ENCODE measurements at places on chromosomes 3 and 15. TPM values are rescaled to one million over a fixed set of nuclear protein-coding genes. Genes with fewer than 3 reads are reported as not detected.
A peak's percentile ranks its signal among the peaks of the same experiment; 100 is the strongest.

DLG1 gene
- total RNA-seq = 97.2 TPM

GRCh38 chr15:41503669-41504010, 10.0 kb downstream of the ITPKA start:
- DNase-seq = no peak

GRCh38 chr3:20218215-20218614, 32.2 kb upstream of the SGO1 start:
- DNase-seq = no peak

GP9 gene
- total RNA-seq = not detected

GRCh38 chr3:142337994-142338393, 109.8 kb downstream of the XRN1 start:
- DNase-seq = no peak

DNA sequence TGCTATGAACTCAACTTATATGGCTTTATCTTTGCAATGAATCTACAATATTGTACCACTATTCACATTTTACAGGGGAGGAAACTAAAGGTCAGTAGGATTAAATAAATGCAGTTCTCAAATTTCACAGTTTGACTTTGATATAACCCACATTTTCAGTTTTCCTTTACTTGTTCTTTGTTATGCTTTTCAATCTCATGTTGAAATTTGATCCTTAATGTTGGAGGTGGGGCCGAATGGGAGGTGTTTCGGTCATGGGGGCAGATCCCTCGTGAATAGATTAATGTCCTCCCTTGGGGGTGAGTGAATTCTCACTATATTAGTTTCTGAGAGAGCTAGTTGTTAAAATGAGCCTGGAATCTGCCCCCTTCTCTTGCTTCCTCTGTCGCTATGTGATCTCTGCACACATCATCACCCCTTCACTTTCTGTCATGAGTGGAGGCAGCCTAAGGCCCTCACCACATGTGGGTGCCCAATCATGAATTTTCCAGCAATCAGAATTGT, 44.7 kb downstream of the CD200 start:
- peak; percentile 49 for DNase-seq

NOX5 gene
- total RNA-seq = 2.9 TPM

DNA sequence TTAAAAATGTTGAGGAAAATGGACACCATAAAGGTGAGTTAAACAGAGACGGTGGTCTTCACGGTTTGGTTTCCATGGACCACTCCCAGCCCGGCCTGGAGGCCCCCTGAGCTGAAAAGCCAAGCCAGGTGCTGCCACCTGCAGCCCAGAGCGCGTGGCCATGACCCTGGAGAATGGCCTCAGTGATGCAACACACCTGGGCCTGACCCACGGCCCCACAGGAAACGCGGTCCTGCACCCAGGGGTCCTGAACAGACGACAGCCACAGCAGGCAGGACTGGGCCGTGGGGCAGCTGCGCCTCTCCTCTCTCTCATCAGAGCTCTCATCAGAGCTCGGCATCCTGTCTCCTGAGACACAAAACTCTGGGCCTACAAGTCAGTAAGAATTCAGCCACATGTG, 64.1 kb downstream of the NIPA2 start:
- DNase-seq = no peak

PRSS50 gene
- not detected for total RNA-seq

- DNase-seq = peak; percentile 1
Observed at GRCh38 chr3:104349836-104350235, 1016.9 kb upstream of the ALCAM start.

DNA sequence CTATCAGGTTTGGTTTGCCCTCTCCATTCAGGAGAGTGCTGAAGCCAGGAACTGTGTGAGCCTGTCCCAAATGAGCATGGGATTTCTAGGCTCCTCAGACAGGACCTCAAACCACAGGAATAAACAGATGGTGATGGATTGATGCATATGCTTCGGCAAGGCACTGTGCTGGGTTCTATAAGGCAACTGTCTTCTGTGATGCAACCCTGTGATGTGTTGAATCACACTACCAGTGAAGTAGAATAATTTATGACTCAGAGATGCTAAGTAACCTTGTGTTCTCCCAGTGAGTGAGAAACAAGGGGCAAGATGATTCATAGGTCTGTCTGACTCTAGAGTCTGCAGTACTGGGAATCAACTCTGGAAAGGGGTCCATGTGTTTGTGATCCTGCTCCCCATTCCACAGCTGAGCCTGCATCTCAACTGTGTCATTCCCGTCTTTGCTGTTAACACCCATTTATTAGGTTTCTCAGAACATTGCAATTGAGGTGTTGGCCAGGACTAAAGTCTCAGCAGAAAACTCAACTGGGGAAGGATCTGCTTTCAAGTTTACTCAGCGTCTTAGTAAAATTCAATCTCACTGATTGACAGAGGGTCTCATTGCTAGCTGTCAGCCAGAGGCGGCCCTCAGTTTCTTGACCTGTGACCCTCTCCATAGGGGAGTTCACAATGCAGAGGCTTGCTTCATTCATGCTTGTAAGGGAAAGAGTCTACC, 510.1 kb upstream of the CFAP20DC start:
- DNase-seq = peak; percentile 99

GRCh38 chr3:178350763-178351162, 185.5 kb upstream of the KCNMB2 start:
- DNase-seq = no peak

GRCh38 chr3:155426524-155427230, 133.2 kb upstream of the STRIT1 start:
- peak; percentile 60 for DNase-seq

GRCh38 chr3:140834266-140835037, 107.2 kb upstream of the SLC25A36 start:
- peak; percentile 74 for DNase-seq

- DNase-seq = no peak
Observed at GRCh38 chr3:18119866-18120265, 305.3 kb downstream of the SATB1 start.

ZIC1 gene
- 12.2 TPM for total RNA-seq

All from RPMI7951 (cell line).